ENCODE measurements at places on chromosomes 6 and 20. TPM values are rescaled to one million over a fixed set of nuclear protein-coding genes. Genes with fewer than 3 reads are reported as not detected.

The ZNF343 gene
- 8.9 TPM for polyA plus RNA-seq

- DNase-seq: peak; percentile 9
Measured at GRCh38 chr6:100078509-100078908, 84.5 kb upstream of the MCHR2 start.

GRCh38 chr20:41902346-41902745, 284.2 kb upstream of the CHD6 start:
- DNase-seq: peak; percentile 46

DNA sequence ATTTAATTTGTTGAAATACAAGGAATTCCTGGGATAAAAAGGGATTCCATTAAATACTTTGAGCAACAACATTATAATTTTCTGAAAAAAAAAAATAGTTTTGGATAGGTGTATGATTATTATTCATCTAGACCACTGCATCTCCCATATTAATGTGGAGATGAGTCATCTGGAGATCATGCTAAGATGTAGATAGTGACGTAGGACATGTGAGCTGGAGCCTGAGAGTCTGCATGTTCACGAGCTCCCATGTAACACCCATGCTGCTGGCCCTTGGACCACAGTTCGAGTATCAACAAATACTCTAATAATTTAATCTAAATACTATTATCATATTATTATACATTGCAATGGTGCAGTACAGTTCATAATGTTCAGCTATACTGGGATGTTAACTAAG, 91.6 kb downstream of the EPM2A start:
- no peak for DNase-seq

GRCh38 chr6:113414511-113414910, 442.6 kb upstream of the MARCKS start:
- no peak for DNase-seq

The PTK6 gene
- polyA plus RNA-seq: 0.61 TPM

DNA sequence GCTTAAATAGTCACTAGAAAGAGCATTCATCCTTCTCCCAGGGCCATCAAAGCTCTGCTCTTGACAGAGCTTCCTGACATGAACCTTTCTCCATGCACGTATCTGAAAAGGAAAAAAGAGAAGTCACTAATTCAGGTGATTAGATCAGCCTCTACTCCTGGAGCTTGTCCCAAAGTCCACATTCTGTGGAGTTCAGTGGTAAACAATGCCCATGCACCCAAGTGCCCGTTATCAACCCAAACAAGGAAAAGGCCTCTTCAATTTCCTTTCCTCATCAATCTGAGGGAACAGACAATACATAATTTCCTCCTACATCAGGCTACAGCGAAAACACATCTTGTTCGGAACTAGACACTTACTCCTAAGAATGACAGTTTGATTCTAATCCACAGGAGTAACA, 129.2 kb upstream of the PCSK2 start:
- peak; percentile 10 for DNase-seq

GRCh38 chr6:31573239-31574105, 1.4 kb downstream of the LTA start:
- DNase-seq: no peak

The RAET1E gene
- polyA plus RNA-seq: 1.2 TPM

The PMEPA1 gene
- polyA plus RNA-seq: 27.6 TPM

DNA sequence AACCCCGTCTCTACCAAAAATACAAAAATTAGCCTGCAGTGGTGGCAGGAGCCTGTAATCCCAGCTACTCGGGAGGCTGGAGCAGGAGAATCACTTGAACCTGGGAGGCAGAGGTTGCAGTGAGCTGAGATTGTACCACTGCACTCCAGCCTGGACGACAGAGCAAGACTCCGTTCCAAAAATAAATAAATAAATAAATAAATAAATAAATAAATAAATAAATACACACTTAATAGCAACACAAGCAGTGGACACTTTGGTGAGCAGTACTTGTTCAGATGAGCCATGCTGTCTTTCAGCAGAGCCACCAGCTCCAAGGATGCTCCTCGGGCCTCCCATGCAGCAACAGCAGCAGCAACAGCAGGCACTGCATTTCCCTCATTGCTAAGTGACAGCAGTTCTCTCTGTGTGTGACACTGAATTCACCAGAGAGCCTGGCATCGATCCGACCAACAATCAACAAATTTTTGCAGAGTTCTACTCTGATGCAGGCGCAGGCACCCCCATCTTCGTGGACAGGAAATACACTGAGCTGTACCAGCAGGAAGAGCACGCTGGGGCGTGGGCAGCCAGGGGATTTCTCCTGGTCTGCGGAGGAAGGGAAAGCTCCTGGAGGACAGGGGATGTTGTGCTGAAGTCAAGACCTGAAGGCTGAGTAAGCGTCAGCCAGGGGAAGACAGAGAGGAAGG, 54.0 kb upstream of the SNX9 start:
- no peak for DNase-seq

DNA sequence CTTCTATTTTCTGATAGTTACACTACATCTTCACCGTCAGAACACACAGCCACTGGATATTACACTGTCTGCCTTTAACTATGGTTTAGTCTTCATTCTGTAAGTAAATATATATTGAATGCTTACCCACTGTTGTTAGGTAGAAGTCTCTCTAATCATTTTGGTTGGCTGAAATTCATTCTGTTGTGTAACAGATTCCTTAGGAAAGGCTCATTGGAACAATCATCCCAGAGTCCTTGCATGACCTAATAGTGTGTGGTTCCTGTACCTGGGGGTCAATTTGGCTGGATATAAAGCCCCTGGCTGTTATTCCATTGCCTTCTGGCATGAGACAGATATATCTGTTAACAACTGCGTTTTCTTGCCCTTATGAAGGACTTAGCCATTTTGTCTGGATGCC, 9.9 kb downstream of the BLOC1S5 start:
- no peak for DNase-seq

DNA sequence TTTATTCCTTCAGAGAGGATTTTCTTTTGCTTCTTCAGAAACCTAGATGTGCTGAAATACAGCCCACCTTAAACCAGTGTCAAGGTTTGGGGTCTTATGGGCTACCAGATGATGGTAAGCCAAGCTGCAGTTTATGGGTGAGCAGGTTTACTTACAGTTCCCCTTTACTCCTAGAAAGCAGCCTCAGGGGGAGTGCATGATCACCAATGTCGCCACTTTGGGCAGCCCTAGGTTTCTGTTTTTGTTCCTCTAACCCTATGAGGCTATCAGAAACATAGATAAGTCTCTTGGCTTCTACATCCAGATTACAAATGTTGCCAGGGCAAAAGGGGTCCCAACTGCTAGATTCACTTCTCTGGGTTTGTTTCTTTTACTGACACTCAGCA, 67.2 kb downstream of the TRIM27 start:
- no peak for DNase-seq

GRCh38 chr6:118791499-118791898, 102.5 kb upstream of the ASF1A start:
- DNase-seq: no peak

DNA sequence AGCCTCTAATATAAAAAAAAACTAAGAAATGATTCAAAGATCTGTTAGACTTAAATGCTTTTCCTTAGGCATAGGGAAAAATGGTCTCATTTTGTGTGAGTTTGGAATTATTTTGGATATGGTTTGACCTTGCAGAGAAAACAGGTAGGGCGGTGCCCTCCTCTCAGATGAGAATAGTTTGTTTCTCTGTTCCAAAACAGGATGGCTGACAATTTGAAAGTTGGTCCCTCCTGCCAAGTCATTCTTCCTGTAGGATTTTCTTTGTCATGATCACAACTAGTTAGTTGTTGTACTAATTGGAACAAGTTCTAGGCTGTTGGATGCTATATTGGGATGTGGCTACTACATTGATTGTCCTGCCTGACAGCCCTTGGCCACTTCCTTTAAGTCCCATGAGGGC, 108.6 kb downstream of the BCKDHB start:
- peak; percentile 4 for DNase-seq

- no peak for DNase-seq
Measured at GRCh38 chr20:41205313-41205712, 68.0 kb downstream of the PLCG1 start.

GRCh38 chr6:90076511-90077415, 182.5 kb downstream of the GJA10 start:
- DNase-seq: no peak

DNA sequence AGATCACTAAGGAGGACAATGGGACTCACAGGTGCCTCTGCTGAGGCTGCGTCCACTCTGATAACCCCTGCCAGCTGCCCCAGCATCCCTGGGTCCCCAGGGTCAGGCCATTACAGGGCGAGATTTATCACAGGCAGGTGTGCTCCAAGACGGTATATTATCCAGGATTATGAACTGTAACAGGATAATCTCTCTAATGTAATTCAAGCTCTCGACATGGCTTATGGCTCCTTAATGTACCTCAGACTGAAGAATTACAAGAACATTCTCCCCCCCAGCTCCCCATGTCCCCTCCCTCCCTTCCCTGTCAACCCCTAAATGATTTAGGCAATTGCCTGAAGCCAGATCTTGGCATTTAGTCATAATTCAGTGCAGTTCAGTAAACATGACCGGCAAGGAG, 86.8 kb downstream of the NCR2 start:
- DNase-seq: no peak

The DEFB132 gene
- not detected for polyA plus RNA-seq

DNA sequence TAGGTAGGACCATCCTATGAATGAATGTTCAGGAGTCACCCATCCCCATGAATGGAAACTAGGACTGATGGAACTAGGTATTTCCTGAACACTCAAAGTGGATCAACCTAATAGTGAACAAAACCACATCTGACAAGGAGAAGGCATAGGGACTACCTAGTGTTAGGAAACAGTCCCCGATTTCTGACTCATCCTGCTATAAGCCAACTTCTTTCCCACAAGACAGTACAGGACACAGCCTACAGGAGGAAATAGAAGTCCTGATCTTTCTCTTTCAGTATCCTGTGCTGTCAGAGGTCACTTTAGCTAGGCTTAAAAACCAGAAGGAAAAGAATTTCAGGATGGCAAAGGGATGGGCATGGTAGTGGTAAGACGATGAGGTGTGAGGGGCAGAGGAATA, 19.5 kb upstream of the GMDS start:
- DNase-seq: no peak

DNA sequence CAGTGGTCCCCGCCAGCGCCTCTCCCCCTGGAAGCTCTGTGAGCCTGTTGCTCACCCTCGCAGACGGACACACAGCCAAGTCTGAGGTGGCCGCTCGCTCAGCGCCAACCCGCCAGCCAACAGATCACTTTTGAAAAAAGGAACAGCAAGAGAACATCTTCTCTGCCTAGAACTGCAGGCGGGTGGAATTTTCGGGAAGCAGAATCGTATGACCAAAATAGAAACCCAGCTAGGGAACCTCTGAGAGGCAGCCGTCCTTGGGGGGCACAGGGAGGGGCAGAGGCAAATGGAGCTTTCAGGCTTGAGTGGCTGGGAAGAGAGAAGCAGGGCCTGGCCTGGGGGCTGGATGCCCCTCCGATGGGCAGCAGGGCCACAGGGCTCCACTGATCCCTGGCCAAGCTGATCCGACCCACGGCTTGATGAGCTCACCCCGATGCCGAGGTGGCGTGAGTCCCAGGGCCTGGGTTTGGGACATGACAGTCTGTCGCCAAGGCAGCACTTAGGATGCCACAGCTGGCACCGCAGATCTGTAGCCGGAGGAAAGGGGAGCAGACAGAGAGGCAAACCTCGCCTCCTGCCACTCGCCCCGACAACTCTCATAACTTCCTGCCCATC, 9.8 kb downstream of the NFATC2 start:
- peak; percentile 81 for DNase-seq

The TBXT gene
- polyA plus RNA-seq: not detected

The MACROD2 gene
- 4.9 TPM for polyA plus RNA-seq

GRCh38 chr6:89985751-89986493, 91.7 kb downstream of the GJA10 start:
- peak; percentile 72 for DNase-seq

- DNase-seq: no peak
Measured at GRCh38 chr6:100962466-100962865, 81.3 kb upstream of the ASCC3 start.

The CALHM5 gene
- polyA plus RNA-seq: 2.7 TPM

The MCCD1 gene
- polyA plus RNA-seq: not detected

GRCh38 chr6:87932361-87932760, 115.3 kb upstream of the SPACA1 start:
- DNase-seq: no peak

Data from muscle of leg (tissue), 16 donors.